ENCODE measurements at places on chromosomes 2 and 18.

DNA sequence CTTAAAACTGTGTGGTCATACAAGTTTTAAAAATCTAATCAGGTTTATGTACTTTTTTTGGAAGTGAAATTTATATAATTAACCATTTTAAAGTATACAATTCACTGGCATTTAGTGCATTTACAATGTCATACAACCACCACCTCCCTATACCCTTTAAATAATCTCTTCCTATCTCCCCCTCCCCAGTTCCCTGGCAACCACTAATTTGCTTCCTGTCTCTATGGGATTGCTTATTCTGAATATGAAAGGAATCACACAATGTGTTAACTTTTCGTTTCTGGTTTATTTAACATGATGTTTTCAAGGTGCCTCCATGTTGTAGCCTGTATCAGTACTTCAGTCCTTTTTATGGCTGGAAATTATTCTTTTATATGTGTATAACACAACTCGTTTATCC is 19.4 kb downstream of the CHMP3 start:
- DNase-seq, result no peak

GRCh38 chr2:230627806-230628724 is 84.6 kb upstream of the CAB39 start:
- DNase-seq, result no peak

DNA sequence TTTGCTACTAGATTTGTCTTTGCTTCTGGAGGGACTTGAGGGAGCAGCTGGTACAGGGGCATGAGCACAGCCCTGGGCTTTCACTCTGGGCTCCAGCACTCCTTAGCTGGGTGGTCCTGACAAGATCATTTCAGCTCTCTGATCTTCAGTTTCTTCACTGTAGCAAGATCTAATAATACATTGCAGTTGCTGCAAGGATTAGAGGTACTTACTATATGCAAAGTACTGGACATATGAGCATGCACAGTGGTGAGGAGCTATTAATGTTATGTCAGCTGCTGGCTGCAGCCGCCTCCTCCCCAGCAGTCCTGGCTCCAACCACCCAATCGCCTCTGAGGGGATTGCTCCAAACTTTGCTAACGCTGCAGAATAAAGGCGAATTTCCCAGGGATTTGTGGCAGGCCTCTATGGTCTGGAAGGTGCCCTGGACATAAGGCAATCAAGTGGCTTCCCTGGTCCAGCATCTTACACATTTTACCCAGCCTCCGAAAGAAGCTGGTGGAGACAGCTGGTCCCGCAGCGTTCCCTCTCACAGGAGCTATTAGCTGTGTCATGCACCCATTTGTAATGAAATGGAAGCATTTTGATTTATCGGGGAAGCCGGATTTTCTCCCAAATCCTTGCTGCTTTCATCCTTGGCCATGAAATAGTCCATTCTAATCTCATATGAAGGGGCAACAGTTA is 96.7 kb downstream of the RHOB start:
- no peak for DNase-seq

GRCh38 chr2:162710287-162710890 is 128.2 kb downstream of the KCNH7 start:
- DNase-seq, result peak; percentile 5

GRCh38 chr2:205781244-205781931 is 99.1 kb downstream of the NRP2 start:
- DNase-seq, result no peak

DNA sequence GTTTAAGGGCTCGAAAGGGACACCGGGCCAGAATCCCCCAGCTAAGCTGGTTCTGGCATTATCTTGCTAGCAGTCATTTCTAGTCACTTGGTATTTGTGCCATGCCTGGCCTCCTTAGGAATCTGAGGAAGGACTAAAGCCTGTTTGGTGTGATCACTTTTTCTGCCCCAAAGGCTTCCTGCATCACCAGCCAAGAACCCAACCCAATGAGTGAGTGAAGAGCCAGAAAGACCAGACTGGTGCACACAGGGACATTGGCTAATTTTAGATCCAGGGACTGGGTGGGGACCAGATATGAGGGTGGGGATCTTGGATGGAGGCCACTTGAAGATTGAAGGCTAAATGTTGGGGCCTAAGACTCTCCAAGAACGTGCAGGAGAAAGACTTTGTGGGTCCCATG is 411.9 kb upstream of the TNP1 start:
- no peak for DNase-seq

DNA sequence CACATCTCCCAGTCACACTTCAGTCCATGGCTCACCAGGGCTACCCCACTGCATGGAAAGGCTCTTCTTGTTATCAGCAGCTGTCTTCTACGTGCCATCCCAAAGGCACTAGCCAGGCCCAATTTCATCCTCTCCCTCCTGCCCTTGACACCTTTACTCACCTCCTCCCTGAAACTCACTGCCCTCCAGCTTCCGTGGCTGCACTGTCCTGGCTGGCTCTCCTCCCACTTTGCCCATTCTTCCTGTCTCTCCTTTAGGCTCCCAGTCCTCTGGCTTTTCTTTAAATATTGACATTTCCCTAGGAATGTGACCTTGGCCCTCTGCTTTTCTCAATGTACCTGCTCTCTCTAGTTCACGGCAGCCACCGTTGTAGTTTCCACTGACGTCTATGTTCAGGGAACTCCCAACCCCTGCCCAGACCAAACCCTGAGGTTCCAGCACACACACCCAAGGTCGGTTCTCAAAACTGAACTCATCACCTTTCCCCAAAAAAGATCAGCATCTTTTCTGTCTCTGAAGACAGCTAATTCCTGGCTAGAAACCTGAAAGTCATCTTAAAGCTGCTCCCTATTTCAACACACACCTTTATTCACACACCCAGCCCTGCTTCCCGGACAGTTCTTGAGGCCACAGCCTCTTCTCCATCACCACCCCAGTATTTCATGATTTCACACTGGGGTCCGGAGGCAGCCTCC is 36.7 kb downstream of the WDFY1 start:
- no peak for DNase-seq

DNA sequence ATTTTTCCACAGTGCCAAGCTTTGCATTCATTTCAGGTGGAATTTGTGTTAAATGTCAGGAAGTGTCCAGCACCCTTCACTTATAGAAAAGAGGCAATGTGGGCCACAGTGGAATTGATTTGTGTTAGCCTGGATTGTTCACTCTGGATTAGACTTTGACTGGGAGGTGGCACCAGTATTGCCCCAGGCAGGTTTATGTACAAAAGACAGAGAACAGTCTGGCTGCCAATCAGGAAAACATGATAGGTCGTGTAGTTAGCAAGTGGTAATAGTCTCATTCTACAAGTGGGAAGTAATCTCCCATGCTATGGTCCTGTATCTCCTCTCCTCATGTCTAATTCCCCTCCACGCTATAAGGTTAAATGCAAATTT is 45.6 kb downstream of the RAB27B start:
- peak; percentile 22 for DNase-seq

- DNase-seq, result no peak
Measured at GRCh38 chr2:190099890-190100697, 37.6 kb upstream of the MSTN start.

DNA sequence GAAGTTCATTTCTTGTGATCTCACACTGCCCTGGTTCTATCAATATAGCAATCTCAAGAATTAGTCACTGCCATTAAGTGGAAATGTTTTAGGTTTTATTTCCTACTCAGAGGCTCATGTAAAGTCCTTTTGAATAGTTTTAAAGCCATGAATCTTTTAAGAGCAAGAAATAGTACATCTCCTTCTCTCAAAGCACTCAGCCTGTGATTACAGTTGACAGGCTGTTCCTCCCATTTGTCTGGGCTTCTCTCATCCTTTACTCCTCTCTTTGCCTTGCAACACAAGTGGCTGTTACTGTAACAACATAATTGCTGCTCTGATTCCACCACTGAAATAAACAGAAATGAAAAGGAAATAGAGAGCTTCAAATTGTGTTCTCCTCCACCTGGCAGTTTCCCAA is 18.4 kb downstream of the GRP start:
- no peak for DNase-seq

All from MCF 10A (cell line).